CD4-positive, alpha-beta T cell treated with Interleukin-12 subunit alpha and Interleukin-12 subunit beta, for 1 hour (primary cell): ENCODE measurements at places on chromosomes 6 and 20.

DNA sequence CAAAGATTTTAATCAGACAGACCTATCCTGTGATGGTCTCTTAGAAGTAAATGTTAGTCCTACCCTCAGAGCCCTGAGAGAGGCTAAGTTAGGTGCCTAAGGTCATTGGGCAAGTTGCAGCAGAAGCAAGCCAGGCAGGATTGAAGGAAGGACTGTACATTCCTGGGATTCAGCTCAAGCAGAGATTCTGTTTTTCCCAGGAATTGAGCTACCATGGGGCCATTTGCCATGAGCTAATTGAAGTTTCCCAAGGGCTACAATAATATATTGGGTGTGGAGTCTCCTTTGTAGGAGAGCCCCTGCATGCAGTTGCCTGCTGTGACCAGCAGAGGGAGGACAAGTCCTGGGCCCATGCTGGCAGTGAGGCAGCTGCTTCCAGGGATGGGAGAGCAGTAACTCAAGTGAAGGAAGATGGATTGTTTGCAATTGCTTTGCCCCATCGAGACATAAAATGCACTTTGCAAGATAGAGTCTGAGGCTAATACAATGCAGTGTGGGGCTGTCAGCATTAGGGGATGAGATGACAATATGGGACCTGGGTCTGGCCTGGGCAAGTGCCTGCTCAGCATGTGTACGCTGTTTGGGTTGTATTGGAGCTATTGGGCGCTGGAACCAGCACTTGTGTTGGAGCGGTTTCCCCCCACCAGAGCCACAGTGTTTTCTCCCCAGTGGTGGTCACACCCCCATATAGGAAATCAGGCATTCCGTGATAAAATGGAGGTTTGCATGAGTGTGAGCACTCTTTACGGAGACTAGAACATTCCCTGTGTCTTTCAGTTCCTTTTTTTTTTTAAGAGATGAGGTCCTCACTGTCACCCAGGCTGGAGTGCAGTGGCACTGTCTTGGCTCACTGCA, 27.9 kb downstream of the DNMT3B start:
- DNase-seq: peak; percentile 77

DNA sequence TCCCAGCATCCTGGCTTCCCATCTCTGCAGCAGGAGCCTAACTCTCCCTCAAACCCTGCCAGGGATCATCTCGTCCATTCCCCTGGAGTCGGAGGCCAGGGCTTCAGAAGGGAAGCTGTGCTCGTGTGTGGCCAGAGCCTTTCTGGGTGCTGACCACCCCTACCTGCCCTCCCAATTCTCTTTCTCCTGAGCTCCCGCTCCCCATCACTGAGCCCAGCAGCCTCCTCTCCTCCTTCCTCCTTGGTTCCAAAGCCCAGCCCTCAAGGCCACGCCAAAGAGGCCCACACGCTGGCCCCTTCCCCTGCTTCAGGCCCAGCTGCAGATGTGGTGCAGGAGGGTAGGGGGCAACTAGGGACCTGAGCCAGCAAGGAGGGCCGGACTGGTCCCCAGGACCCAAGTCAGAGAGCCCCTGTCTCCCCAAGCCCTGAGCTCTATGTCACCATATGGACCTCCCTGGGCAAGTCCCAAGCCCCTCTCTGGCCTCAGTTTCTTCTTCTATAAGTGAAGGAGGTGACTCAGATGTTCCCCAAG, 1.3 kb downstream of the FAM83C start:
- no peak for DNase-seq

- no peak for DNase-seq
Observed at GRCh38 chr6:49339096-49339495, 124.0 kb downstream of the MMUT start.

GRCh38 chr6:15877231-15877630, 214.4 kb upstream of the DTNBP1 start:
- no peak for DNase-seq
